ENCODE measurements at places on chromosomes 3 and 15.

DNA sequence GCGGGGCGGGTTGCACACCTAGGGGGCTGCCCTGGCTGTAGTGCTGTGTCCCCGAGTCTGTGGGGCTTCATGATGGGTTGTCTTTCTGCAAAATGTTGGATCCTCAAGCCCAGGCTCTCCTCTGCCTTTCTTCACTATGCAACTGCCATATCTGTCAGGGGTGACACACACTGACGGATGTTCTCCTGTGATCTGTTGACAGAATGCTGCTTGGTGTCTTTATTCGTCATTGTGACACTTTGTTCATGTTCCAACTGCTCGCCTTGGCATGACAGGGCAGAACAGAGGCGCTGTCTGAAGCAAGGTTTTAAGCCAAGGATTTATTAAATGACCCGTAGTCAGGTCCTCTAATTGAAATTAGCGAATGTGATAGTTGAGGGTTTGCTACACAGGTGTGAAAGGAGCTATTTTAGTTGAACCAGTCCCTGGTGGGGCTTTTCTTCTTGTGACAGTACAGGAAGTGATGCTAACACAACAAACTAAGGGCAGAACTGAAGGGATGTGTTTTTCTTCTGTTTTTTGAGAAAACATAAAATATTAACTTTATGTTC is 173.4 kb downstream of the MCTP2 start:
- no peak for DNase-seq

- no peak for DNase-seq
Observed at GRCh38 chr15:39781967-39782302, 706 bp downstream of the FSIP1 start.

- no peak for DNase-seq
Observed at GRCh38 chr15:66884661-66885237, 180.7 kb upstream of the SMAD3 start.

GRCh38 chr3:147246906-147247305 is 159.4 kb downstream of the ZIC4 start:
- no peak for DNase-seq

DNA sequence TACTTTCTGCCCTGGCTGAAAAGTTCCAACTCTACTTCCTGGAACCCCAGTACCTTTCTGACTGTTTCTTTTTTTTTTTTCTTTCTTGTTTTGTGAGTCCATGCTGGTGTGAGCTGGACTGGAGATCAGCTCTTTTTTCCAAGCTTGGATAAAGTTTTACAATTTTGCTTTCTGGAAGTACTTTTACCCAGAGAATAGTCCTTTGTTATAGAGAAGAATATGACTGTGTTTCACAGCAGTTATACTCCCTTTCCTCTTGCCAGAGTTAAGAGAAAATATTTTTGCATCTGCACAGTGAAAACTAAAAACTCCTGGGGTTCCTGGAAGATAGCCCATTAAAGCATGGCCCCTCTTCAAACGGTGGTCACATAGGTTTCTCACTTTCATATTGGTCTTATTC is 1100.6 kb downstream of the OTOL1 start:
- DNase-seq, result no peak

- no peak for DNase-seq
Observed at GRCh38 chr3:20091331-20092047, 51.2 kb downstream of the KAT2B start.

GRCh38 chr3:4573153-4573552 is 80.0 kb downstream of the ITPR1 start:
- DNase-seq, result no peak

GRCh38 chr3:14929310-14930074 is 17.9 kb upstream of the NR2C2 start:
- no peak for DNase-seq

DNA sequence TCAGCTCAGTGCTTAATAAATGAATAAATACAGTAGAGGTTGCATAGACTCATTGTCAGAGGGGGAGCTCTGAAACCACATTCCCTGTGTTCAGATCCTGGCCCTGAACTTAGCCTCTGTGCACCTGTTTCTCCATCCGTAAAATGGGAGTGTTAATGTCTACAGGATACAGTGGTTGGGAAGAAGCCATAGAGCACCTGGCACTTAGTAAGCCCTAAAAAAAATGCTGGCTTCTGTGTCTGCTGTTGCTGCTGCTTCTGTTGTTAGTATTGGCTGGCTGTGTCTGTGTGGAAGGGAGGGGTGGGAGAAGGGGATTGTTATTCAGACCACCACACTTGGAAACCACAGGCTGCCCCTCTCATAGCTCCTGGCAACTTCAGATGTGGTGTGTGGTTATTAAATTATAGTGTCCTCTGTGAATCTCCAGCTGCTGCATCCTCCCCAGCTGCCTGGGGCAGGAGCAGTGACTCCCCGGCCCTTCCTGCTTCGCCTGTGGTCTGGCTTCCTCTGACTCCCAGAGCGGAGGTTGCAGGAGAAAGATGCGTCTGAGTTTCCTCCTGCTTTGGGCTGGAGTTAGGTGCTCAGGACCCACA is 31.0 kb downstream of the FGD5 start:
- no peak for DNase-seq

DNA sequence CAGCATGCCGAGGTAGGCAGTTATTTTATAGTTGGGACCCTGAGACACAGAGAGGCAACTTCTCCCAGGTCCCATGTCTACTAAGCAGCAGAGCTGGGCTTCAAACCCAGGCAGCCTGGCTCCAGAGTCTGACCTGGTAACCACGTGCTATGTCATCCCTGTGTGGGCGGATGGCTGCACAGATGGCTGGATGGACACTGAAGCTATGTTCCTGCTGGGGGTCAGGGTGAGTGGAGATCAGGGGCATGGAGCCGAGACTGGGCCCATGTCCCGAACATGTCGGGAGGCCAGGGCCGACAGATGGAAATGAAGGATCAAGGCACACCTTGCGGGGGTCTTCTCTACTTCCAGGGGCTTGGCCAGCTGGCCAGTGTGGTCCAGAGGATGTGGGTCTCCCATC is 9.3 kb upstream of the FBLN2 start:
- DNase-seq, result no peak

GRCh38 chr15:41286665-41287333 is 45.6 kb downstream of the OIP5 start:
- no peak for DNase-seq

DNA sequence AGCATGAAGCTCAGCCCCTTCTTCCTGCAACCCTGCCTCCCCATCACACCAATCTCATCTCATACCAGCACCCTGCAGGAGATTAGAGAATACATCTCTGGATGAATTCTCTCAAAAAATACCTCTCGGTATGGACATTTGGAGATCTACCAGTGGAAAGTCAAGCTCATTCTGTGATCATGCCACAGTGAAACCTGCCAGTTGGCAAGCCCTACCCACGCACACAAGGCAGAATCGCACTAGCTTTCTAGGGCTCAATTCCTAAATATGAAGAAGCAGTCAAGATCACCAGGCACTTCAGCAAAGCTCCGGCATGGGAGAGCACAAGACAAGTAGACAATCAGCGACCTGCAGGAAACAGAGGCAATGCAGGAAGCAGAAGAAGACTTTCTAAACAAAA is 221.2 kb downstream of the NTRK3 start:
- peak; percentile 26 for DNase-seq

DNA sequence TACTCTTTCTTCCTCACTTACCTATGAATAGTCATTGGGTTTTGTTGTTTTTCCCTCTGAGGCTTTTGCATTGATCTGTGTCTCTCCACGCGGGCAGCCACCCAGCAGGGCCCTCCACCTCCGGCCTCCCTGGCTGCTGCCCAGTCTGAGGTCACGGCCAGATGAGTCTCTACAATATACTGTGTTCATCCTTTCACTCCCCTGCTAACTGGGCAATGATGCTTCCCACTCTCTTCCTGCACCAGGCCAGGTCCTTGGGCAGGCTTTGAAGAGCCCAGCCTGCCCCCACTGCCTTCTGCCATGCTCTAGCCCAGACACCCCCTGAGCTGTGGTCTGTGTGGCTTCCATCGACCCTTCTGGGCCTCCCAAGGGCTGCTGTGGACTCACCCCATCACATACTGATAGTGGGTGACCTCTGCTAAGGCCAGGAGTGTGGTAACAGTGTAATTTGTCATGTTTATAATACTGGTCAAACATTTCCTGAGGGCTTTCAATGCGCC is 18.0 kb downstream of the PDIA5 start:
- no peak for DNase-seq

GRCh38 chr3:62201438-62202035 is 171.8 kb downstream of the FEZF2 start:
- no peak for DNase-seq

DNA sequence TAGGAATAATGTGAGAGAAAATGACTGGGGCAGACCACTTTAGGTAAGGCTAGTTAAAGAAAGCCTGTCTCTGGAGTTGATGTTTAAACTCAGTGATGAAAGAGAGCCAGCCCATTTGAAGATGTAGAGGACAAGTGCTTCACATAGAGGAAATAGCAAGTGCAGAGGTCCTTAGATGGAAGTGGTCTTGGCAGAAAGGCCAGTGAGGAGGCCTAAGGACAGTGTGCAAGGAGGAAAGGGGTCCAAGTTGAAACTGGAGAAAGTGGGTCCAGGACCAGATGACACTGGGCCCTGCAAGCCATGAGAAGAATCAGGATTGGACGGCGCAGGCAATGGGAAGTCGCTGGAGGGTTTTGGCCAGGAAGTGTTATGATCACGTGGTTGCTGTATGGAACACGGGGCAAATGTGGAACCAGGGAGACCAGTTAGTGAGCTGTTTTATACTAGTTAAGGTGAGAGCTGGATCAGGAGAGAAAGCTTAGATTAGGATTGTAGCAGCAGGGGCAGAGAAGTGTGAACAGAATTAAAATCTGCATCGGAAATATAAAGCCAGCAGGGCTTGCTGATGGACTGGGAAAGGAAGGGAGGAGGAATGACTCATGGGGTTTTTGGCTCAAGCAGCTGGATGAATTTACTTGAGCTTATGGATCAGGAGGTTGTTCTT is 48.0 kb upstream of the SCAANT1 start:
- DNase-seq, result no peak

GRCh38 chr3:134199240-134199639 is 51.4 kb downstream of the RYK start:
- DNase-seq, result no peak

DNA sequence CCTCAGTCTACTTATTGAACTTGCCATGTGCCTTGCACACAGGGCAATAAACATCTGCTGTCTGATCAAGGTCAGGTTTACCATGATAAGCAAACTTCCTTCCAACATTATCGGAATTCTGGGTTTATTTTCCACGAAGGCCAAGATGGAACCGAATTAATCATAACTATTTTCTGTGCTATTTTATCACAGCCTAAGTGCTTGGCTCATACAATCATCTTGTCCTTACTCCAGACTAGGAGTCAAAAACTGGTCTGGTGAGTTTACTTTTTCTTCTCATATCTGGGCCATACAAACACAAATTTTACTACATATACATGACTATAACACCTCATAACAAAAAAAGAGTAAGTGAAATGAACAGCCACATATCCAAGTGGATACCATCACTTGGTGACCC is 2.3 kb downstream of the FBN1 start:
- DNase-seq, result no peak

DNA sequence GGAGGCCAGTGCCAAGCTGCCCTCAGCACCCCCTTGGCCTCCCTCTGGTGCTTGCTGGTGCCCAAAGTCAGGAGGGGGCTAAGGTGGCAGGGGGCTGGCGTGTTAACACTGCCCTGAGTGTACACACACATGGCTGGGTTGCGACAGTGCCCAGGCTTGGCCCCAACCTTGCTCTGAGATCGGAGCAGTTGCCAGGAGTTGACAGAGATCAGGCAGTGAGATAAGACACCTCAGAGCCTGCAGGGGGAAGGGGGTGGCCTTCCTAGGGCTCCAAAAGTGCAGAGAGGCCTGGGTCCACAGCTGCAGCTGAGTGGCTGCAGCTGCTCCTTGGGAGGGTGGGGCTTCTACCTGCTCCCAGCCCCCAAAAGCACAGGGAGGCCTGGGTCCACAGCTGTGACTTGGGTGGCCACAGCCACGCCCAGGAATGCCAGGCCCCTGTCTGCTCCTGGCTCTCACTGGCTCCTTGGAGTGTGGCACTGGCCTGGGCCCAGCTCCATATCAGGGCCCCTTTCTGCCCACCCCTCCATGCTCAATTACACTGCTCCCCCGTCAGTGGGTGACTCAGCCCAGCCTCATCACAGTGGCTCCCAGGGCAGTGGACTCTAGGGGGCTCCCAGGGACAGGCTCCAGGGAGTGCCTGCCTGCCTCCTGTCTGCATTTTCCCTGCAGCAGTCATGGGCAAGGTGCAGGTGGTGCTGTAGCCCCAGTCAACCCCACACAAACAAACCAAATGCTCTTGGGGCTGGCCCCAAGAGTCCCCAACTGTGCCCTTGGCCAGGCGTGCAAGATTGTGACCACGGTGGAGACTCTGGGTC is 56.4 kb upstream of the C15orf39 start:
- no peak for DNase-seq

DNA sequence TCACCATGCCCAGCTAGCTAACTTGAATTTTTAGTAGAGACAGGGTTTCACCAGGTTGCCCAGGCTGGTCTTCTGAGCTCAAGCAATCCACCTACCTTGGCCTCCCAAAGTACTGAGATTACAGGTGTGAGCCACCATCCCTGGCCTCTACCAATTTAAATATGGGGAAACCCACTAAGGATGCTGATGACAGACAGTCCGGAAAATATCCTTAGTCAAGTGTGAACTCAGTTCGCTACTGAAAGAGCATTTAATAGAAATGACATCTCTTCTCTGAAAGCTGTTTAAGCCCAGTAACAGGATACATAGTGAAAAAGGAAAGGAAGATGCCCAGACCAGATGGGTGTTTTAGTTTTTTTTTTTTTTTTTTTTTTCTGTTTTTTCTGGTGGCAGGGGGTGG is 7.7 kb upstream of the GRAMD2A start:
- DNase-seq, result no peak

- no peak for DNase-seq
Observed at GRCh38 chr15:81073801-81074200, 60.3 kb upstream of the CFAP161 start.

GRCh38 chr15:49769225-49769624 is 148.4 kb downstream of the DTWD1 start:
- no peak for DNase-seq

- DNase-seq, result no peak
Observed at GRCh38 chr15:91294795-91295194, 194.7 kb downstream of the SV2B start.

- peak; percentile 19 for DNase-seq
Observed at GRCh38 chr15:22960556-22960955, 19.6 kb downstream of the CYFIP1 start.

- DNase-seq, result no peak
Observed at GRCh38 chr3:142778541-142778940, 54.7 kb downstream of the TRPC1 start.

- no peak for DNase-seq
Observed at GRCh38 chr3:28836199-28836598, 444.7 kb upstream of the RBMS3 start.

DNA sequence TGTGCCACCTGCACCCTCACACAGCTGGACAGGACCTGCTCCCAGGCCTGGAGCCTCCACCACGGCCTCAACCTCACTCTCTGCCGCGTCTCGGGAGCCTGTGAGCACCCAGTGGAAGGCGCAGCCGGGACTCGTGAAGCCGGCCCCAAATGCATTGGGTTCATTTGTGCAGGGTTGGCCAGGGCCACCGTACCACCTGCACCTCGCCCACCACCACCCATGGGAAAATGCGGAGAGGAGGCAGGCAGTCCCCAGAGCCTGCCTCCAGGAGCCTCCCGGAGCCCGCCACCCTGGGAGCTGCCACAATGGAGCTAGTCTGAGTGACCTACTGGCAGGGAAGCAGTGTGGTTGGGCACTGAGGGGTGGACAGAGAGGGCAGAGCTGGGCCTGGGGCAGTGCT is 62.5 kb upstream of the HRH1 start:
- DNase-seq, result no peak

Measured in dorsolateral prefrontal cortex (tissue), 122 donors.